ENCODE measurements at places on chromosomes 13 and 19.

DNA sequence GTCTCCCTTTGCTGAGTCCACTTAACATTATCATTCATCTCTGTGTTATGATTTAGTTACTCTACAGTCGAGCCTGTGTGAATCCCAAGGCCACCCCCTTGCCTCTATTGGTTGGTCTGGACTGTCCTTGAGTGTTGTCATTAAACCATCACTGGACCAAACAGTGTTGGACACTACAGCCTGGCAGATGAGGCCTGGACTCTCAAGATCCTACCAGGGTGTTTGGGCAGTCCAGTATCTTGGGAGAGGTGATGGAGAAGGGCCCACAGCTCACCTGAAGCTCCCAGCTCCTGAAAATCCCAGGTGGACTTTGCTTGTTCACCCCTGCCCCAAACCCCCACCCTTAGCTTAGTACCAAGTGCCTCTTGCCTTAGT lies 3.8 kb downstream of the CHMP2A start:
- DNase-seq, result no peak

DNA sequence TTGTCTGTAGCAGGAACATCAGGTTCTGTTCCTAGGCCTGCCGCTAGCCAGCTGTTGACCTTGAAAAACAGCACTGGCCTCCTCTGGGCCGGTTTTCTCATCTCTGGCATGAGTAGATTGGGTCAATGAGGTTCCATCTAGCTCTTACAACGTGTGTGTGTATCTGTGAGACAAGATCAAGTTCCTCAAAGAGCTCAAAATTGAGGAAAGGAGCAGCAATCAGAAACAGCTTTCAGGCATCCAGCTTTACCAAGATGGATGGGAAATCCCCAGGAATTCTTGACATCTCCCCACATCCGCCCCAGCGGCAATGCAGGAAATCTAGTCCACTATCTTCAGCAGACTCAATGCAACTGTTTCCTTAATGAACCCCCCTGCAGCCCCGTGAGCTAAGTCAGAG lies 4.9 kb downstream of the FLT1 start:
- no peak for DNase-seq

DNA sequence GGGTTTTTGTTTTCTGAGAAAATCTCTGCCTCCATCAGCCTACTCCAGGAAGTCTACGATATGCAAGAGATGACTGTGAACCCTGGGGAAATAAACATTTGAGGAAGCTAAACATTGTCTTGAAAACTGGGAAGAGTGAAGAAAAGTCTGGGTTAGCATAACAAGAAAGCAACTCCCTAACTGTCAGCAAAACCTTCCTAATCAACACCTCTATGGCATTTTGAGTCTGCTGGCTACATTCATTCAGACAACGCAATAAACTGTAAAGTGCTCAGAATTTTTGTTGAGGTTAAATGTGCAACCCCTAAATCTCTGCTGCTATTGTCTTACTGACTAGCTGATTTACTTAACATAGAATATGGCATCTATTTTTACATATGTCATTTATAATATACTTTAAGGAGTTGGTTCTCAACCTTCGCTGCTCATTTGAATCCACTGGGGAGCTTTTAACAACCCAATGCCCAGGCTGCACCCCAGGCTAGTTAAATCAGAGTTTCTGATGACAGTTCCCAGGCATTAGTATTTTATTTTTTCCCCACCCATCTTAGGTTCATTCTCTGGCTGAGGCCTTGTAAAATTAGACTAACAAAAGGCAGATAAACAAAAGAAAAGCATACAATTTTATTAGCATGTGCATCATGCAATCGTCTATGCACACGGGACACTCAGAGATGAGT lies 45.3 kb upstream of the SERTM1 start:
- DNase-seq, result no peak

DNA sequence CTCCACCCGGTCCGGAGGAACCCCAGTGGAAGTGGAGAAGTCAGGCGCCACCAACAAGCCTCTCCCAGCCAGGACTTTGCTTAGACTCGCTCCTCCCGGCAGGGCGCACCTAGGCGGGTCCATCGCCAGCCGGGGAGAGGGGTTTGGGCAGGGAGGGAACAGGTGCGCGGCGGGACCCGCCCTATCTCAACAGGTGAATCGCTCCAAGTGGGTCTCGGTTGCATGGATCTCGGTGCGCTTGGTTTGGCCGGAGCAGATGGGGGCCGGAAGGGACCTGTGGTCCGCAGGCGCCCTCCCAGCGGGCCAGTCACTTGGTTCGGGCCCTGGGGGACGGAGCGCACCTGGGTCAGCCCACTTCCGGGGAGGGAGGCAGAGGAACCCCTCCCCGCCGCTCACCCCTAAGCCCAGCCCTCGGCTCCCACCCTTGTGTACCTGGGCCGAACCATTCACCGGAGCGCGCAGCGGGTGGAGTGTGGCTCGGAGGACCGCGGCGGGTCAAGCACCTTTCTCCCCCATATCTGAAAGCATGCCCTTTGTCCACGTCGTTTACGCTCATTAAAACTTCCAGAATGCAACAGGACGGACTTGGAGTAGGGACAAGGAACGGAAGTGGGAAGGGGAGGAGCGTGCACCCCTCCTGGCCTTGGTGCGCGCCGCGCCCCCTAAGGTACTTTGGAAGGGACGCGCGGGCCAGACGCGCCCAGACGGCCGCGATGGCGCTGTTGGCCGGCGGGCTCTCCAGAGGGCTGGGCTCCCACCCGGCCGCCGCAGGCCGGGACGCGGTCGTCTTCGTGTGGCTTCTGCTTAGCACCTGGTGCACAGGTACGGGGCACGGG lies at the start of gene LSR:
Gene LSR, plus strand, starts transcription at position 693 of the 836 bp plus-strand sequence. Its CDS starts 21 bp downstream, at position 714.
- peak; percentile 84 for DNase-seq

DNA sequence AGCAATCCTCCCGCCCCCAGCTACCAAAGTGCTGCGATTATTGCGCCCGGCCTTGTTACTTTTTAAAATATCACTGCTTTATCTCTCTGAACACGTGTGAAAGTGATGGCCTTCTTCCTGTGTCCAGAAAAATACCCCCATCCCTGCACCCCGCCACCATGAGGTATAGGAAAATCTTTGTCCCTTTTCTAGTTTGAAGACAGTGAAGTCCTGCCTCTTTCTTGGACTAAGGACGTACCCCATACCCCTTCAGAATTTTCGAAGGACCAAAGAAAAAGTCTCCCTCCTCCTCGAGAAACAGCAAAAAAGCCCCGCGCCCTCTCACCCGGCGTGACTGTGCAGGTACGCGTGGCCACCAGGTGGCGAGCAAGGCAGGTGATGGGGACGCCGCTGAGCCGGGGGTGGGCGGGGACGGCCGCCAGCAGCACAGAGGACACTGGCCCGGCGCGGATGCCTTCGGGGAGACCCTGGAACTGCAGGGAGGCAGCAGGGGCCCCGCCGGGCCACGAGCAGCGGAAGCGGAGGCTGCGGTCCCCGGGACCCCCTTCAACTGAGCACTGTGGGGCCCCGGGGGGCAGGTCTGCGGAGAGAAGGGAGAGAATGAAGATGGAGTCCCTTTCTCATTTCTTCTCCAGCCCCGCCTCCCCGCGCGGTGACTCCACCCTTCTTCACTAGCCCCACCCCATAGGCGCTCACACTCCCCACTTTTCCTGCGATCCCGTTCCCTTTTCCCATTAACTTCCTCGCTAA lies 3.2 kb downstream of the VSIG10L start:
- peak; percentile 82 for DNase-seq

GRCh38 chr13:91144486-91144885 lies 203.0 kb upstream of the MIR17HG start:
- no peak for DNase-seq

DNA sequence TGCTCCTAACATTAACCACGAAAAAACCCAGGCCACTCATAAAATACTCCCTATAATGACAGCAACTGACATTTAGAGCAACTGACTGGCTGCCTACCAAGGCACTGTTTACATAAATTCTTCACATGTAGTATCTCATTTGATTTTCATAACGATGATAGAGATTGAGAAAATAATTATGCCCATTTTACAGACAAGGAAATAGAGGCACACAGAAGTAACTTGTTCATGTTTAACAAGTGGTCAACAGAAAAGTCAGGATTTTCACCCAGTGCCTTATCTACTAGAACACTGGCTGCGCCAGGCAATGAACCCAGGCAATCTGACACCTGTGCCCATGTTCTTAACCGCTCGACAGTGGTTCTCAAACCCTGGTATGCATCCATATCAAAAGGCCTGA lies 6.3 kb downstream of the ZNF45 start:
- no peak for DNase-seq

GRCh38 chr13:83622422-83622784 lies 259.9 kb downstream of the SLITRK1 start:
- no peak for DNase-seq

DNA sequence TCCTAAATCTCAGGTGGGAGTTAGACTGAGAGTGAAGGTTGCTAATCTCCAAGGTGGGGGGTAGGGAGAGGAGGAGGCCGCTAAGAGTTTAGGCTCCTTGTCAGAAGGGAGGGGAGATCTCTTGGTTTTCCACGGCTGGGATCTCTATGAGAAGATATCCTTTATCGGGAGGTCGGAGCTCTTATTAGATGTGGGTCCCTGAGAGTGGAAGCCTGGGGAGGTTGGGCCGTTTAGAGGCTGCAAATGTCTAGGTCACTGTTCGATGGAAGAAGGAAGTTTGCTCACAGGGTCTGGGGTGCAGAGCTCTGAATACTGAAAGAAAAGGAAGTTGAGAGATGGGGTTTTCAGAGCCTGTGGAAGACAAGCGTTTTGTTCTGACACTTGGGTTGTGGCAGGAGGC lies 3.8 kb downstream of the MYADM start:
- no peak for DNase-seq

- DNase-seq, result no peak
Measured at GRCh38 chr13:88601949-88602348, 930.8 kb downstream of the SLITRK5 start.

DNA sequence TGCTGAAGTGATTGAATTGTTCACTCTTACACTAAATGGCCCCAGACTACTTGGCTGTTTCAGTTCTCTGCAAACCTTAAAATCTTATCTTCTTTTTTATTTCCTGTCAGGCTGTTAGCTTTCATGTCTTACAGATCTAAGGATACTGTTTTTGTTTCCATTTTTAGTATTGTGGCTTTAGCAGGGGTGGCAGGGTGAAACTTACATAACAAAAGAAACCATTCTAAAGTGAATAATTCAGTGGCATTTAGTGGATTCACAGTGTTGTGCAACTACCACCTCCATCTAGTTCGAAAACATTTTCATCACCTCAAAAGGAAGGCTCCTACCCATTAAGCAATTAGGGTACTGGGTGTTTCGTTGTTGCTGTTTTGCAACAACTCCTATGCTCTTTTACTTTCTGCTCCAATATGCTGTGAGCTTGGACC lies 19.8 kb downstream of the TMEM272 start:
- DNase-seq, result no peak

DNA sequence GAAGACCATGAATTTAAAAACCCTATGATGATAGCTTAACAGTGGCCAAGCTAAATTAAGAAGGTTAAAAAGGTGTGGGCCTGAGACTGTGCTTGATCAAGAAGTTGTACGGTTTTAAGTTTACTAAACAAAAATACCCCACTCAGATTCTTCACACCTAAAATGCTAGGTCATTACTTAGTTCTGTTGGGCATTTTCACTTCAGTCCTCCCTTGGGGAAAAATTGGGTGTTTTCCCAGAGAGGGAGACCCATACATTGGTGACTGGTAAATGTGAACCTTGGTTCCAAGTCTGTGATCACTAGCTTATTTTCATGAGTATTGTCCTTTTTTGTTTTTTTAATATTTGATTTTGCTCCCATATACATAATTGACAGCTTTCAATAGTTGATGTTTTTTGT lies 44.4 kb downstream of the MTUS2 start:
- DNase-seq, result no peak

Data from HEK293T (cell line).